ENCODE measurements at places on chromosomes 4 and X. TPM values are rescaled to one million over a fixed set of nuclear protein-coding genes. Genes with fewer than 3 reads are reported as not detected.
A peak's percentile ranks its signal among the peaks of the same experiment; 100 is the strongest.

GRCh38 chr4:58553031-58553430 is 1442.8 kb upstream of the IGFBP7 start:
- H3K4me3 ChIP-seq: no peak overlapping the region
- H3K4me1 ChIP-seq: no peaks in the 10 kb centered on the region
- DNase-seq: no peak
- no peaks in the 10 kb centered on the region for H3K36me3 ChIP-seq
- H3K27ac ChIP-seq: no peak overlapping the region

Gene FREM3
- not detected for polyA plus RNA-seq

DNA sequence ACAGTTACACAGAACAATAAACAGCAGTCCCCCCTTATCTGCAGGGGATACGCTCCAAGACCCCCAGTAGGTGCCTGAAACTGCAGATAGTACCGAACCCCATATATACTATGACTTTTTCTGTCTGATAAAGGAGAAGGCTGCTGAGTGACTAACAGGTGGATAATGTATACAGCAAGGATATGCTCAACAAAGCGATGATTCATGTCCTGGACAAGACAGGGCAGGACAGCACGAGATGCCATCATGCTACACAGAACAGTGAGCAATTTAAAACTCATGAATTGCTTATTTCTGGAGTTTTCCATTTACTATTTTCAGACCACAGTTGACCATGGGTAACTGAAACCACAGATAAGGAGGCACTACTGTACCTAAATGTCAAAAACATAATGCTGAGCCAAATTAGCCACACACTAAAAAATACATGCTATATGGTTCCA is 76.1 kb downstream of the MANBA start:
- no peak overlapping the region for H3K27ac ChIP-seq
- H3K27me3 ChIP-seq: no peaks in the 10 kb centered on the region
- H3K36me3 ChIP-seq: no peaks in the 10 kb centered on the region
- no peak for DNase-seq
- no peaks in the 10 kb centered on the region for H3K4me1 ChIP-seq

- no peak overlapping the region for H3K4me3 ChIP-seq
- no peak overlapping the region for H3K27ac ChIP-seq
- no peaks in the 10 kb centered on the region for H3K36me3 ChIP-seq
These were observed 46.4 kb upstream of the SPRY1 start for GRCh38 chr4:123350191-123350544.

Gene NWD2
- polyA plus RNA-seq: not detected

DNA sequence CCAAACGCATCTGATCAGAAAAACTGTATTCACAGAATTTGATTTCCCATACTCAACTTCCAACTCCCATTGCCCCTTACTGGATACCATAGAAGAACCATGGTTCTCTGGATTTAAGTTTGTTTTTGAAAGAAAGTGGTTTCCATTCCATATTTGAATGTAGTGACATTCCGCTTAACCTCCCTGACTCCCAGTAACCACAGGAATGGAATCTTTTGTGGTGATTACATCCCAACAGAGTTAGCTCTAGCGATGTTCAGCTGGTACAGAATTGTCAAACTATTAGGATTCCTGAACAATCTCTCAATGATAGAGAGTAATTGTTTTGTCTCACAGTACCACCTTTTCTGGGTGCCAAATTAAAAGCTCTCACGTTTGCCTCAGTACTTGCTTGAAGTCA is 1.7 kb downstream of the NUDT10 start:
- H3K27me3 ChIP-seq: no peaks in the 10 kb centered on the region
- H3K36me3 ChIP-seq: no peaks in the 10 kb centered on the region
- no peak for DNase-seq
- no peak overlapping the region for H3K27ac ChIP-seq
- H3K4me3 ChIP-seq: no peak overlapping the region
- no peaks in the 10 kb centered on the region for H3K4me1 ChIP-seq

- no peak overlapping the region for H3K27ac ChIP-seq
- H3K4me1 ChIP-seq: peaks cover 7% of the 10 kb centered on the region
- H3K4me3 ChIP-seq: no peak overlapping the region
- no peaks in the 10 kb centered on the region for H3K27me3 ChIP-seq
- H3K36me3 ChIP-seq: no peaks in the 10 kb centered on the region
These were observed 134.0 kb upstream of the ANXA3 start for GRCh38 chr4:78417603-78418002.

GRCh38 chrX:26522501-26522900 is 306.5 kb downstream of the MAGEB5 start:
- H3K4me1 ChIP-seq: no peaks in the 10 kb centered on the region
- H3K27ac ChIP-seq: no peak overlapping the region
- no peak overlapping the region for H3K4me3 ChIP-seq
- no peaks in the 10 kb centered on the region for H3K36me3 ChIP-seq
- no peaks in the 10 kb centered on the region for H3K27me3 ChIP-seq

DNA sequence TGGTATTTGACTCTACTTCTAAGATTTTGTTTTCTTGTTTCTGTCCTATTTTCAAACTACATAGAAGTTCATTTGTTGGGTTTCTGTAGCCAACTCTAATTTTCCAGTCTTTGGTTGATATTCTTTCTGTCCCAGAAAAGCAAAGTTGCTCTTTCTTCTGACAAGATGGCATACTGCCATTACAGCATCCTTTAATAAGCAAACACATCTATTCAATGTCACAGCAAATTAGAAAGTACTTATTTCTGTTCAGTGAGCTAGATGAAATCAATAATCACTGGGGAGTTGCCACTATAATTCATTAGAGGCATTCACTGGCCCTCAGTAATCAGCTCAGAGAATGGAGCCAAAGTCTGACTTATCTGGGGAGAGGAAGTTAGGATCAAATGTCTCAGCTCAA is 1258.0 kb upstream of the IGFBP7 start:
- H3K27ac ChIP-seq: no peak overlapping the region
- no peaks in the 10 kb centered on the region for H3K27me3 ChIP-seq
- H3K36me3 ChIP-seq: no peaks in the 10 kb centered on the region
- no peak for DNase-seq
- H3K4me1 ChIP-seq: no peaks in the 10 kb centered on the region

- no peak overlapping the region for H3K4me3 ChIP-seq
- DNase-seq: no peak
- peak overlapping the region; percentile 5 for H3K27ac ChIP-seq
These were observed 70.1 kb upstream of the ENPP6 start for GRCh38 chr4:184287697-184288255.

GRCh38 chrX:39159921-39160507 is 358.8 kb downstream of the MID1IP1 start:
- no peak overlapping the region for H3K27ac ChIP-seq
- H3K36me3 ChIP-seq: no peaks in the 10 kb centered on the region
- H3K27me3 ChIP-seq: no peaks in the 10 kb centered on the region

GRCh38 chr4:2696423-2696822 is 59.7 kb downstream of the TNIP2 start:
- no peak overlapping the region for H3K4me3 ChIP-seq
- peaks cover 98% of the 10 kb centered on the region for H3K36me3 ChIP-seq
- no peaks in the 10 kb centered on the region for H3K27me3 ChIP-seq
- no peak for DNase-seq

DNA sequence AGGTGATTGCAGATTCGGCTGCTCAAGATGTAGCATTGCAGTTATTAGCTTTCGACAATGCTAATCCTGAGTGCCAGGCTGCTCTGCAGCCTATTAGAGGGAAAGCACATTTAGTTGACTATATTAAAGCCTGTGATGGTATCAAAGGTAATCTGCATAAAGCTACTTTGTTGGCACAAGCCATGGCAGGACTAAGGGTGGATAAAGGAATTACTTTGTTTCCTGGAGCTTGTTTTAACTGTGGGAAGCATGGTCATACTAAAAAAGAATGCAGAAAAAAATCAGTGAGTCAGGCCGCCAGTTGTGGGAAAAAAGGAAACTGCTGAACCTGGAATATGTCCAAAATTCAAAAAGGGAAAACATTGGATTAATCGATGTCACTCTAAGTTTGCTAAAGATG is 154.9 kb upstream of the TECRL start:
- DNase-seq: no peak
- no peaks in the 10 kb centered on the region for H3K36me3 ChIP-seq
- H3K27me3 ChIP-seq: no peaks in the 10 kb centered on the region
- no peak overlapping the region for H3K4me3 ChIP-seq
- H3K4me1 ChIP-seq: no peaks in the 10 kb centered on the region
- H3K27ac ChIP-seq: no peak overlapping the region

DNA sequence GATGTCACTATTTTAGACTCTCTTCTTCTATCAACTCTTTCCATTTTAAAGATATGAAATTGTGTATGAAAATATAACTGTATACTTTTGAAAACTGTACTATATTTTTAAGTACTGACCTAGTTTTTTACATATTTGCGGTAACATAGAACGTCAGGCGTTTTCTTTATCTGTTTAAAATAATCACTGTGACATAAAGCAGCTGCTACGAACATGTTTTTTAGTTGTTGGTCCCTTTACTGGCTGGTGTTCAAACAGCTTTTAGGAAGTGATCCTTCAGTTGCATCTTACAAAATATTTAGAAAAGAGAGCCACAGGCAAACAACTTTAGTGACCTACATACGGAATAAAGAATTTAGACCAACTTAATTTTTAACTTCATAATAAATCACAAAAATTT is 73.1 kb downstream of the METTL14 start:
- peaks cover 93% of the 10 kb centered on the region for H3K4me1 ChIP-seq
- no peak overlapping the region for H3K27ac ChIP-seq
- no peaks in the 10 kb centered on the region for H3K27me3 ChIP-seq

Gene CT47A1
- polyA plus RNA-seq: not detected

Gene SMIM9
- polyA plus RNA-seq: not detected

DNA sequence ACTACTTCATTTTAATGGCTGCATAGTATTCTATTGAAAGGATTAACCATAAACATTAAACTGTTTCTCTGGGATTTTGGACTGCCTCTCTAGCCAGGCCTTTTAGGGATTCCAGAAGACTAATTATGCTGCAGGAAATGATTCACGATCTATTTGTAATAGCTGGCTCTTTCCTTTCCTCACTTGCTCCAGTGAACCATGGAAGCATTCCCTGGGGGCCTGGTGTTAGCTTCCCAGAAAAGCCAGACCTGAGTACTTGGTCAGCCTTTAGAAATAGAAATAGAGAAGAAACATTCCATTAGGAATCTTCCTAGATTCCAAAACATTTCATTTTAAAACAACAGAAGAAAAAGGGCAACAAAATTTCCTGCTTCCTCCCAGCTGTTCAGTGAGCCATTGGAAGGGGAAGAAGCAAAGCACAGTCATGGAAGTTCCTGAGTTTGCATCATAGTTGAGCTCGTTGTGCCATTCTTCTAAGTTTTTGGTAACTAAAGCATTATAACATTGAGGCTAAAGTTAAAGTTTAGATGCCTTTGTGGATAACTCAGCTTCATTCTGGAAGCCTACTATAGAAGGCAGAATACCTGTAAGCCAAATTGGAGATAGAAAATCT is 83.5 kb downstream of the NPNT start:
- no peaks in the 10 kb centered on the region for H3K36me3 ChIP-seq
- peak; percentile 43 for DNase-seq
- H3K27me3 ChIP-seq: no peaks in the 10 kb centered on the region
- no peak overlapping the region for H3K4me3 ChIP-seq
- H3K27ac ChIP-seq: no peak overlapping the region

DNA sequence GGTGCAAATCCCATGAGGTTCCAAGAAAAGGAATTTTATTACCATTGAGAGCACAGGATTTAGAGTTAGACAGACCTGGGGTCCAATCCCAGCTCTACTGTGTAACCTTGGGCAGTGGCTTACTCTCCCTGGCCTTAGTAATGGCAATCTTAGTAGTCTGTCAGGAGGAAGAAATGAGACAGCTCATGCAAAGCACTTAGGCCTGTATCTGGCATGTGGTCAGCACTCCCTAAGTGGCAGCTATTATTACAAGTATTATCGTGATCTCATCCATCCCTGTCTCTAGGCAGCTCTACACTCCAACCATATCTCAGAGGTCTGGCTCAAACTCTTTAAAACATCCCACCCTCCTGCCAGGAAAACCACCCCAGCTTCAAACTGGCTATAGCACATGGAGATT is 129.6 kb upstream of the NALF2 start:
- H3K27me3 ChIP-seq: no peaks in the 10 kb centered on the region
- DNase-seq: no peak
- H3K27ac ChIP-seq: no peak overlapping the region
- no peaks in the 10 kb centered on the region for H3K36me3 ChIP-seq
- H3K4me1 ChIP-seq: no peaks in the 10 kb centered on the region
- H3K4me3 ChIP-seq: no peak overlapping the region

GRCh38 chr4:152033621-152034020 is 272.8 kb upstream of the GATB start:
- H3K27me3 ChIP-seq: no peaks in the 10 kb centered on the region
- no peak for DNase-seq
- H3K27ac ChIP-seq: peak overlapping the region; percentile 34
- no peak overlapping the region for H3K4me3 ChIP-seq

GRCh38 chr4:183995570-183995969 is 90.5 kb downstream of the STOX2 start:
- H3K4me1 ChIP-seq: peaks cover 15% of the 10 kb centered on the region
- DNase-seq: no peak
- no peak overlapping the region for H3K27ac ChIP-seq
- H3K27me3 ChIP-seq: no peaks in the 10 kb centered on the region
- H3K36me3 ChIP-seq: no peaks in the 10 kb centered on the region
- H3K4me3 ChIP-seq: no peak overlapping the region

Gene CENPVL2
- polyA plus RNA-seq: not detected

- DNase-seq: no peak
- no peaks in the 10 kb centered on the region for H3K4me1 ChIP-seq
- no peaks in the 10 kb centered on the region for H3K36me3 ChIP-seq
- no peaks in the 10 kb centered on the region for H3K27me3 ChIP-seq
- no peak overlapping the region for H3K4me3 ChIP-seq
These were observed 113.6 kb upstream of the CBLL2 start for GRCh38 chrX:22159071-22159470.

Gene PLS3
- polyA plus RNA-seq: 29.7 TPM

Gene TRPC5OS
- not detected for polyA plus RNA-seq

DNA sequence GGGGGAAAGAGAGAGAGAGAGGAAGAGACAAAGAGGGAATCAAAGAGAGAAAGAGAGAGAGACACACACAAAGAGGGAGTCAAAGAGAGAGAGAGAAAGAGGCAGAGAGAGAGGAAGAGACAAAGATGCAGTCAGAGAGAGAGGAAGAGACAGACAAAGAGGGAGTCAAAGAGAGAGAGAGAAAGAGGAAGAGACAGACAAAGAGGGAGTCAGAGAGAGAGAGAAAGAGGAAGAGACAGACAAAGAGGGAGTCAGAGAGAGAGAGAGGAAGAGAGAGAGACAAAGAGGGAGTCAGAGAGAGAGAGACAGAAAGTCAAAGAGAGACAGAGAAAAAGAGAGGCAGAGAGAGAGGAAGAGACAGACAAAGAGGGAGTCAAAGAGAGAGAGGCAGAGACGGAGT is 45.5 kb downstream of the MAGEA9 start:
- H3K36me3 ChIP-seq: no peaks in the 10 kb centered on the region
- no peaks in the 10 kb centered on the region for H3K4me1 ChIP-seq
- H3K4me3 ChIP-seq: no peak overlapping the region
- no peak for DNase-seq
- H3K27me3 ChIP-seq: no peaks in the 10 kb centered on the region

Gene TMSB15A
- 0.38 TPM for polyA plus RNA-seq

DNA sequence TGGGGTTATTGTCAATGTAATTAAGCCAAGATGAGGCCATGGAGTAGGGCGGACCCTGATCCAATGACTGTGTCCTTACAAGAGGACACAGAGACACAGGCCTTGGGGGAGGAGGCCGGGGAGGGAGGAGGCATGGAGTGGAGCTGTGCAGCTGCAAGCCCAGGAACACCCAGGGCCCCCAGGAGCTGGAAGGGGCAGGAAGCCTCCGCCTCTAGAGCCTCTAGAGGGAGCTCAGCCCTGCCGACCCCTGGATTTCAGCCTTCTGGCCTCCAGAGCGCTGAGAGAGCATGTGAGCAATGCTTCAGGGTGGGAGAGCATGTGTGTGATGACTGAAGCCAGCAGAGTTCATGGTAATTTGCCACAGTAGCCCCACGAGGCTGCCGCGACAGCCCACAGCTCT is 234.6 kb downstream of the AFAP1 start:
- H3K4me1 ChIP-seq: no peaks in the 10 kb centered on the region
- peak; percentile 35 for DNase-seq
- H3K27ac ChIP-seq: no peak overlapping the region
- no peaks in the 10 kb centered on the region for H3K27me3 ChIP-seq
- H3K36me3 ChIP-seq: no peaks in the 10 kb centered on the region

Data from heart right ventricle (tissue), 16 donors.